ENCODE measurements at places on chromosomes 1 and 21.

DNA sequence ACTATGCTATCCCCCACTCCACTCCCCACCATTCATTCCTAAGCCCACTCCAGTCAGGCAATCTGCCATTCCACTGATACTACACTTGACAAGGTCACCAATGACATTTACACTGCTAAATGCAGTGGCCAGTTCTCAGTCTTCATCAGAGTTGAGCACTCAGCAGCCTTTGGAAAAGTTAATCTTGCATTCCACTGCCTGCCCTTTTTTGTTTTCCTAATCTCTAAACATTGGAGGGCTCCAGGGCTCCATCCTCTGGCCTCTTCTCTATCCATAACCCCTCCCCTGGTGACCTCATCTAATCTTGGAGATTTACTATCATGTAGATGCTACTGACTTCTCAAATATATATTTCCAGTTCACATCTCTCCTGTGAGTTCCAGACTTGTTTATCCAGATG, 70.9 kb upstream of the S1PR1 start:
- no peak for DNase-seq

- DNase-seq, result no peak
These were observed 13.0 kb downstream of the CCDC190 start for GRCh38 chr1:162847839-162848453.

GRCh38 chr1:160021376-160022074, 10.3 kb downstream of the PIGM start:
- DNase-seq, result no peak

- no peak for DNase-seq
These were observed 37.4 kb downstream of the CC2D1B start for GRCh38 chr1:52328615-52329014.

- DNase-seq, result no peak
These were observed 17.6 kb downstream of the OSCP1 start for GRCh38 chr1:36432616-36433015.

- DNase-seq, result no peak
These were observed 31.0 kb downstream of the ILDR2 start for GRCh38 chr1:166944186-166944967.

- no peak for DNase-seq
These were observed 11.3 kb upstream of the RIPK4 start for GRCh38 chr21:41777951-41778815.

GRCh38 chr1:171807556-171807955, 26.1 kb downstream of the METTL13 start:
- DNase-seq, result no peak

- no peak for DNase-seq
These were observed 40.9 kb downstream of the ALPL start for GRCh38 chr1:21550097-21550496.

DNA sequence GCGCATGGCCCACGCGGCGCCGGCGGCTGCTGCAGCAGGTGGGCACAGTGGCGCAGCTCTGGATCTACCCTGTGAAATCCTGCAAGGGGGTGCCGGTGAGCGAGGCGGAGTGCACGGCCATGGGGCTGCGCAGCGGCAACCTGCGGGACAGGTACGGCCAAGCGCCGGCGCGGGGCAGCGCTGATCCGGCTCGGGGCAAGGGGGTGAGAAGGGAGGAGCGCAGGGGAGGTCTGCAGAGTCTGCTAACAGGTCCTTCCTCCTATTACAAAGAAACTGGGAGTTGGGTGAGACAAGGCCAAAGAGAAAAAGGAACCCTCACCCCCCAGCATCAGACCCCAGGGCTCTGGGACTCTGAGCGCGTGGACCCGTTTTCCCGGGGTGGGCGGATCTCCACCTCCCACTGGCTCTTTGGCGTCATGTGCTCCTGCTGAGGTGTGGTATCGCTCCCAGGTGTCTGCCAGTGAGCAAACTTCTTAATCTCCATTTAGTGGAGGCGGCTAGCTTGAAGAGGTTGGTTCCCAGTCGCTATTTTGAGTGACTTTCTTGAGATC, 431 bp downstream of the MTARC1 start:
- no peak for DNase-seq

DNA sequence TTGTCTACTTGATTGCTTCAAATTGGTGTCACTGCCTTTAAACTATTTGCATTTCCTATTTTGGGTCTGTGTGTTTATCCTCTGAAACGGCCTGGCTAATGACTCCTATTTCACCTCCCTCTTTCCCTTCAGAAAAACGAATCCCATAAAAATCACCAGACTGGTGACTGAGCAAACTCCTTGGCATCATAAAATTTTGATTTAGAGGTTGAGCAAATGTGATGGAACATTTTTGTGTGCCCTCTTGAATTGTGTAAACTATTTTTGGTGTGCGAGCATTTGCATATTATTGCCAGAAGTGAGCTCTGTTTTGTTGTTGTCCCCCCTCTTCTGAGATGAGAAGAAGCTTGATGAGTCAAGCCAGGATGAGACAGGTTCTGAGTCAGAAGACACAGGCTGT, 316.1 kb downstream of the AJAP1 start:
- no peak for DNase-seq

DNA sequence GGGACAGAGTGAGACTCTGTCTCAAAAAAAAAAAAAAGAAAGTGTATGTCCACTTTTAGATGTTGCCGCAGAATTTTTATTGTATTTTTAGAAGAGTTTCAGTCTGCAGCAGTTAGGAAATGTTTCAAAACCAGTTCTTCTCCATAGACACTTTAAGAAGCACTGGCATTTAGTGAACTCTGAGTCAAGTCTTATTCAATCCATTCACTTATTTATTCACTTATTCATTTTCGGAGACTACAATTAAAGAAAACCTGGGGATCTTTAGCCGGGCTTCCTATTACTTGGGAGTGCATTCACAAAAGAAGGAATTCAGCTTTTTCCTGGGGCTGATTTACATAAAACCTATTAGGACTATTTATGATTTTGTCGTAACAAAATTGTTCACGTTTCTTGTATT, 12.3 kb downstream of the RCAN3 start:
- DNase-seq, result no peak

GRCh38 chr1:177589166-177589565, 380.7 kb downstream of the SEC16B start:
- DNase-seq, result no peak

Measured in cortex of kidney (tissue), 1 donor.